Suppressor macrophage treated with lipopolysaccharide for 4 hours (primary cell): ENCODE measurements at places on chromosomes 2 and 18.

GRCh38 chr2:180699657-180700361 lies 280.6 kb upstream of the UBE2E3 start:
- no peak for DNase-seq

- peak; percentile 76 for DNase-seq
Measured at GRCh38 chr2:71000780-71001591, 6.3 kb upstream of the TEX261 start.

DNA sequence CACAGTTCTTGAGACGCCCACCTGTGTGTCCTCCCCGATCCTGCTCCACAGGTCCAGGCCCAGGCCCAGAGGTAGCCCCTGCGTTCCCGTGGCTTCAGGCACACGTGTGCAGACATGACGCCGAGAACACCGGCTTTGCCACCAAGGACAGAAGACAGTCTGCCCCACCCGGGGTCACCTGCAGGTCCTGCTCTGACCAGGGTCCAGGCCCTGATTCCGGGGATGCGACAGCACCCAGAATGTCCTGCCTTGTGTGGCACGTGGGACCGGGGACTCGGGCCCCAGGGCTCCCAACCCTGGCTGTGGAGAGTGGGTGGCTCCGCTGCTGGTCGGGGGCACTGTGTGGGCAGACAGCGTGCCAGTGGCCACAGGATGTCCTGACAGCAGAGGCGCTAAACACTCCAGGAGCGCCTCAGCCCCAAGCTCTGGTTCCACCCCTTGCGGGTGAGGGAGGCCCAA lies 36.9 kb downstream of the ADI1 start:
- DNase-seq = no peak

DNA sequence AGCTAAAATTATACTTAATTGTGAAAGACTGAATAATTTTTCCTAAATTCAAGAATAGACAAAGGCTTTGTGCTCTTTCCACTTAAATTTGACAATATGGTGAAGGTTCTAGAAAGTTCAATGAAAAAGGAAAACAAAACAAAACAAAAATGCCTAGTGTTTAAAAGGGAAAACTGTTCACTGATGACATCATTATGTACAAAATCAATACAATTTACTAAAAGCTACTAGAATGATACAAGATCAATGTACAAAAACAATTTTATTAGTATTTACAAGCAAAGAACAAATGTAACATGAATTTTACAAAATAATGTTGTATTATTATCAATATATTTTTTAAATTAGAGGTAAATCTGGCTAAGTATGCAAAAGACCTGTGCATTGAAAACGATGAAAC lies 499.1 kb upstream of the FSIP2 start:
- DNase-seq = no peak

- DNase-seq = no peak
Measured at GRCh38 chr2:112642561-112642960, 3.2 kb upstream of the SLC20A1 start.

GRCh38 chr2:157899125-157899839 lies 23.2 kb upstream of the ACVR1 start:
- peak; percentile 17 for DNase-seq

- DNase-seq = no peak
Measured at GRCh38 chr2:74316627-74317295, 26.5 kb downstream of the SLC4A5 start.

- peak; percentile 94 for DNase-seq
Measured at GRCh38 chr2:46461709-46462171, 17.6 kb upstream of the TMEM247 start.

GRCh38 chr2:176558574-176559140 lies 289.4 kb downstream of the MTX2 start:
- no peak for DNase-seq
